Psoas muscle (tissue), 8 donors: ENCODE measurements at places on chromosomes 7 and 10.

DNA sequence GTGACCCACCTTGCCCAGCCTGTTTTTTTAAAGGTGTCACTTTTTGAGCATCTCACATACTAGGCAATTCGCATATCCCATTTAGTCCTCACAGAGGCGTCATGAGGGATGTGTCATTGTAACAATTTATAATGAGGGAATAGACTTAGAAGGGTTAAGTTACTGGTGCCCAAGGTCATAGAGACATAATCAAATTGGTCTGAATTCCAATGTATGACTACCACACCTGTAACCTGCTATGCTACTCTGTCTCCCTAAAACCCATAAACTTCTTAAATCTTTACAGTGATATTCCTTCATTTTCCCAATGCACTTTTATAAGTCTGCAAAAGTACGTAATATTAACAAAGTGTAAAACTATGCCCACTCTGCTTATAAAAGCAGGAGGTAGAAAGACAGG, 7.1 kb downstream of the ZMYND11 start:
- DNase-seq = no peak

- DNase-seq = no peak
Observed at GRCh38 chr7:26293569-26294308, 2.1 kb downstream of the SNX10 start.

DNA sequence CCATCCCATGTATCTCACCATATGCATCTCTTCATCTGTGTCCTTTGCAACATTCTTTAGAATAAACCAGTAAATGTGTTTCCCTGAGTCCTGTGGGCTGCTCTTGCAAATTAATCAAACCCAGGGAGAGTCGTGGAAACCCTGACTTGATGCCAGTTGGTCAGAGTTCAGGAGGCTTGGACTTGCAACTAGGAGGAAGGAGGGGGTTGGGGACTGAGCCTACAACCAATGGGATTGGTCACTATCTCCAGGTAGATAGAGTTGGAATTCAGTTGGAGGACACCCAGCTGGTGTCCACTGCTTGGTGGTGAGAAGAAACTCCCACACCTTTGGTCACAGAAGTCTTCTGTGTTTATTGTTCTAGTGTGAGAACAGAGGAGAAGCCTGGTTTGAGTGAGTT, 38.3 kb upstream of the PRKCQ start:
- no peak for DNase-seq

- DNase-seq = no peak
Observed at GRCh38 chr7:29041991-29042390, 83.9 kb upstream of the TRIL start.

DNA sequence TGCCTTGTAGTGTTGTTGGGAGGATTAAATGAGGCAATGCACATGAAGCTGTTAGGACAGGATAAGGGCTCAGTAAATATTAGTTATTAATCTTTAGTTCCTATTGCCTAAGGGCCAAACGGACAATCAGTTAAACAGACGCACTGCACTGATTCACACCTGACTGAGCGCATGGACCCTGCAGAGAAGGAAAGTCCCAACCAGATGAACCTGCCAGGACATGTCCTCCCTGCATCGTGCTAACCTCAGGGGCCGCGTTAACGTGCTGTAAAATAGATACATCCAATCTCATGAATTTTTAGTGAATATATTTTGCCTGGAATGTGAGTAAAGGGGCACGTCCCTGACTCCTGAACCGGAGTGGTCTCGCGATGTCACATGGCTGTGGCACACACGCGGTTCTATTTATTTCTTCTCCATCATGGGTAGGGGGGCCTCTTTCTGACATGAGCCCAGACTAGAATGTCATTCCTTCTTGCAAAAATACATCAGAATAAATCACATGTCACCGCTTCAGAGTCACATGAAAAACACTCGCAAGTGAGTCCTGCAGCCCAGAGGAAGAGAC, 12.3 kb downstream of the ADARB2 start:
- no peak for DNase-seq

GRCh38 chr10:123645615-123646014, 20.5 kb upstream of the GPR26 start:
- no peak for DNase-seq

DNA sequence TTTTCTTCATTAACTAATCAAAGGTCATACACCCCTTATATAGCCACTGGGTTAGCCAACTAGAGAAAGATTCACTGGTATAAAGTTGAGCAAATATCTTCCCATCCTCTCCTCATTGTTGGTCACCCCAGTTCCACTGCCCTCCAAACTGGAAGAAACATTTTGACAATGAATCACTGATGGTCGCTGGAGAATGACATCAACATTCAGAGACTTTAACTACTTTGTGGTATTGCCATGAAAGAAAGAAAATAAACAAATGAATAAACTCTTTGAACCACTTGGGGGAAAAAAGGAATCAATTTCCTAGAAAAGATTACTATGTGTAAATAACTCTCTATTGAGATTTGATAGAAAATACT, 23.4 kb downstream of the HYCC1 start:
- no peak for DNase-seq

- no peak for DNase-seq
Observed at GRCh38 chr7:30453921-30454320, 24.7 kb downstream of the NOD1 start.

- DNase-seq = no peak
Observed at GRCh38 chr7:28260969-28261368, 80.4 kb upstream of the JAZF1 start.

GRCh38 chr7:65750511-65751344, 122.1 kb upstream of the VKORC1L1 start:
- peak; percentile 93 for DNase-seq

DNA sequence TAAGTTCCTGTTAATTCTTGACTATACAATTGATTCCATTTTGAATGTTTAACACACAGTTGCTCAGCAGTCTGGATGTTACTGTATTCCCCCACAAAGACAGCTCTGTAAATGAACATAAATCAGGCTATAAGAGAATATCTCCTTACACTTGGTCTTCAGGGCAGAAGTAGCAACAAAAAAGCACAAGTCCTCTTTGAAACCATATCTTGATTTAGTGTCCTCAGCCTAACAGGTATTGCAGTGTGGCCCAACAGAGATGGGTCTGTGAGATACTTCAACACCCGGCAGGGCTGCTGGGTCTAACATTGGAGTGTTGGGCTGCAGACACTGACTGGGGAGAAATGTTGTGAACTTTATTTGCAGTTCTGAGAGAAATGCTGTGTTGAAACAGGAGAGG, 75.8 kb downstream of the CUL1 start:
- DNase-seq = no peak

DNA sequence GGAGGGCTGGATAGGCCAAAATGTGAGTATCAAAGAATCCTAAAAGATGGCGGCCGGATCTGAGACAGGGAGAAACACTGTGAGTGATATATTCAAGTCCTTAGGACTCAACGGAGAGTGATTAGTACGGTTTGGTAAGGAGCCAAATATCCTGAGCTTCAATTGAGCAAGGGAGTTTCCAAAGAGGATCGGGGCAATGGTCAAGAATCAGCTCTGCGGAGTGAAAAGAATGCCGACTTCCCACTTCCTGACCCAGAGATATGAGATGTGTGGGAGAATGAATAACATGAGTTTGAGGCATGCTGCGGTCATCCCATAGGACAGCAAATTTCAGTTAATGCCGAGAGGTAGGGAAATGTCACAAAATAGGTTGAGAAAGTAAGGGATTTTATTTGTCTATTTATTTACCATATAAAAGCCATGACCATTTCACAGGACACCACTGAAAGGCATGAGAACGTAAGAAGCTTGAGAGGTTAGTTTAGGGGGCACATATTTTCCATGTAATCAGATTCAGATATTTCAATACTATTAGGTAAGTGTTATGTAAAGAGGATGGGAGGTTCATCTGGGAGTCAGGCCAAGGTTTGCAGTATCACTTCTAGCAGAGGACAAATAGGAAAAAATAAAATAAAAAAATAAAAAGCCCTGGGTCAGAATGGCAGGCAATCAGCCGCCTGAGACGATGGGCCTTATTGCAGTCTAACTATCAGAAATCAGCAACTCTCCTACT, 165.6 kb downstream of the HGF start:
- DNase-seq = no peak

DNA sequence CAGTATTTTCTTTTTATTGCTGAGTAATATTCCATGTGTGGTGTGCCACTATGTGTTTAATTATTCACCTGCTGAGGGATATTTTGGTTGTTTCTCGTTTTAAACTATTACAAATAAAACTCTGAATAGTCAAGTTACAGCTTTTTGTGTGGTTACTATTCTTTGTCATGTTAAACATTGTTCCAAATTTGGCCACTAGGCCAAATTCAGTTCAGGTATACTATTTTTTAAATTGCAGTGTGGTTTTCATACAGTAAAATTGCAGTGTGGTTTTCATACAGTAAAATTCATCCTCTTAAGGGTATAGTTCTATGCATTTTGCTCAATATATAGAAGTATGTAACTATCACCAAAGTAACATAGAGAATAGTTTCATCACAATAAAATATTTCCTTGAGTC, 97.4 kb upstream of the FAM3C start:
- DNase-seq = no peak

DNA sequence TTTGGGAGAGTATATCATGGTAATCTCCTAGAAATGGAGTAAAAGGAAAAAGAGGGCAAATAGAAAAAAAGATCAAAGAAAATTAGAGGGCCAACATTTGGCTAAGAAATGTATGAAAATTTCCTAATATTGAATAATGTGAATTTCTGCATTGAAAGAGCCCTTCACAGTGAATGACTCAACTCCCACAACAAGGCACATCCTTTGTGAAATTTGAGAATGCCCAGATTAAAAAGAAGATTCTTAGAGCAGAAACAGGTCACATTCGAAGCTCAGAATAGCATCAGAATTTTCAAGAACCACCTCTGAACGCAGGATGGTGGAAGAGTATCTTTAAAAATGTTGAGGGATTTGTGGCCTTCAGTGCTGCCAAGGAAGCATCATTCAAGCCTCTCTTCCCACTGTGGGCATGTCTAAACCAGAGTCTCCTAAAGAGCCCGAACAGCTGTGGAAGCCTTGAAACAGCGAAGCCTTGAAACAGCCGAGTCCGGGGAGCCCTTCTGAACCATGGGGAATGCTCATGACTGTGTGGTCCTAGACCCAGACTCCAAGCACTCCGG, 43.6 kb downstream of the GUSB start:
- no peak for DNase-seq

GRCh38 chr10:22193945-22194344, 23.9 kb downstream of the EBLN1 start:
- no peak for DNase-seq

- DNase-seq = no peak
Observed at GRCh38 chr7:90298145-90299038, 22.7 kb downstream of the FAM237B start.

- no peak for DNase-seq
Observed at GRCh38 chr7:21454906-21455305, 27.0 kb downstream of the SP4 start.

DNA sequence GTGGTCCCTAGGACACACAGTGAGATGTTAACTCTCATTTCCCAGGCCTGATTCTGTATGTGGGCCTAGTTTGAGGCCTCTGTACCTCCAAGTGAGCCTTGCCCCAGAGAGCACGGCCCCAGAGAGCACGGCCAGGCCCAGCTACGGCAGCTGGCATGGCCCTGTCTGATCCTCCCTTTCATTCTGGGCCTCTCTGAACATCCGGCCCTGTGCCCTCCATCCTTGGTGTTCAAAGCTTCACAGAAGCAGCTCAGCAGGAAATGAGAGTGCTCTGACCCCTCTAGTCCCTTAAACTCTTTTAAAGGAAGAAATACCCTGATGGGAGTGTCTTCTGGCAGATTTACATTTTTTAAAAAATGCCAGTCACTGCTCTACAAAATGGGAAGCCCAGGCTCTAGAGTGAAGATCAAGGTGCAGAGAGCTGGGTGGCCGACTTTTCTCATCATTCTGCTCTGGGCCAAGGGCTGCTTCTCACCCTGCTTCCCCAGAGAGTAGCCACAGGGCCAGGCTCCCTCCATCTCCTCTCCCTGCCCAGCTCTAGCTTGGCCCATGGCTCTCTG, 171.9 kb downstream of the RPS24 start:
- DNase-seq = no peak

GRCh38 chr10:120039826-120040225, 147.3 kb downstream of the SEC23IP start:
- no peak for DNase-seq

DNA sequence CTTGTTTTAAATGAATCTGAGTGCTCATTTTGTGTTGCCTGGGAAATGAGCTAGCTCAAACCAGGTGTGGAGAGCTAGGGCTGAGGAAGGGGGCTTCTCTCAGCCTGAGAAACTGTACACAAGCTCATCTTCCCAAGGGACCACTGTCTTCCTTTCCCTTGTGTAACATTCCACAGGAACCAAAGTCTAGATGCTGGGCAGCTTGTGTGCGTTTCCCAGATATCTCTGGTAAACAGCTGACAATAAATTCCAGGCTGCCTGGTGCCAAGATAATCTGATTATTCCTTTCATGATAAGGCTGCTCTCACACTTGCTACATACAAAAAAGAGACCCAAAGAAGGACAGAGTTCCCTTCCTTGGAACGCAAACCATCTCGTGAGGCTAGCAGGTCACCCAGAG, 33.1 kb upstream of the MKLN1 start:
- DNase-seq = no peak

DNA sequence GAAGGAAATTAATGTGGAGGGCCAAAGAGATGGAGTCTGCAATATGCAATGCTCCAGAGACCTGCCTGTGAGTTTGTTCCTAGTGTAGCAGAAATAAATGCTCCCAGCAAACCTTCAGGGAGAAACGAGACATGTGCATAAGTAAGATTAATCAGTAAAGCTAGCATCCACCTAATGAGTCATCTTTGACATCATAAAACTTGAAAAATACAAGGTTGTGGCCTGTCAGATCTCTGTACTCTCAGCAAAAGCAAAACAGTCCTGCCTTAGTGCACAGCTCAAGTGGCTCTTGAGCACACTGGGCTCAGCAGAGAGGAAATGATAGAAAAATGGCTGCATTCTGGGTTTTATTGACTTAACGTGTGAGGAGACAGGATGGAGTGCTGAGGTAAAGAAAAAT, 32.5 kb upstream of the ERCC6 start:
- no peak for DNase-seq

- peak; percentile 75 for DNase-seq
Observed at GRCh38 chr10:78742730-78743615, 325.8 kb upstream of the ZMIZ1 start.

DNA sequence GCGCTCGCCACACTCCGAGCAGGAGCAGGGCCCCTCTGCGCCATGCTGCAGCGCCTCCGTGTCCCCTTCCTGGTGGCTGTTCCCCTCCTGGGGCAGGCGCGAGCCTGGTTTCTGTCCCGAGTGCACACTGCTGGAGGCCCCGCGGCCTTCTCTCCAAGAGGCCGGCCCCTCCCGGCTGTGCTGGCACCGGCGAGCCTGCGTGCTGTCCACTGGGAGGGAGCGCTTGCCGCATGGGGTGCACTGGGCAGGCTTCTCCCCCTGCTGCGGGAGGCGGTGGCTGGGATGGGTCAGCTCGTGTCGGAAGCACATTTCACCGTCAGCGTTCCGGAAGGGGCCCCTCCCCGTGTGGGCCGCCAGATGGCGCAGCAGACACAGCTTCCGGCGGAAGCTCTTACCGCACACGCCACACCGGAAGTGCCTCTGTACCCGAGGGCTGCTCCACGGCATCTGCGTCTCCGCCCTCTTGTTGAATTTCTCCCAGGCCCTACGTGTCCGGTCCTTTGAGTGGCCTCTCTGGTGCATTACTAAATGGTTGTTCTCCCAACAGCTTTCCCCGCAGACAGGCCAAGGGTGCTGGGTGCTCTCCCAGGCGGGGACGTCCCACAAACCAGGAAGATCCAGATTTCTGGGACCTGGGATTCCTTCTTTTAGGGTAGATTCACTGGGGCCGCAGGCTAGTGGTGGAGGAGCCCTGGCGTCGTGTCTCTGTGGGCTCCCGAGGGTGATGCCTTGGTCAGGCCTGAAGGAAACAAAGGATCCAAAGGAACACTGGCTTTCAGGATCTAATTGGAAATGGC, 18.7 kb downstream of the ZNF786 start:
- DNase-seq = peak; percentile 69

GRCh38 chr7:124033095-124033806, 384 bp upstream of the TMEM229A start:
- DNase-seq = peak; percentile 58
